Smooth muscle cell of the brain vasculature (primary cell): ENCODE measurements at places on chromosomes 1 and 21.

GRCh38 chr1:178536844-178537371 lies 24.0 kb downstream of the TEX35 start:
- peak; percentile 86 for DNase-seq

GRCh38 chr1:114712977-114713376 lies 3.6 kb downstream of the NRAS start:
- DNase-seq, result no peak

- no peak for DNase-seq
Observed at GRCh38 chr1:165737196-165737595, 31.5 kb downstream of the TMCO1 start.

DNA sequence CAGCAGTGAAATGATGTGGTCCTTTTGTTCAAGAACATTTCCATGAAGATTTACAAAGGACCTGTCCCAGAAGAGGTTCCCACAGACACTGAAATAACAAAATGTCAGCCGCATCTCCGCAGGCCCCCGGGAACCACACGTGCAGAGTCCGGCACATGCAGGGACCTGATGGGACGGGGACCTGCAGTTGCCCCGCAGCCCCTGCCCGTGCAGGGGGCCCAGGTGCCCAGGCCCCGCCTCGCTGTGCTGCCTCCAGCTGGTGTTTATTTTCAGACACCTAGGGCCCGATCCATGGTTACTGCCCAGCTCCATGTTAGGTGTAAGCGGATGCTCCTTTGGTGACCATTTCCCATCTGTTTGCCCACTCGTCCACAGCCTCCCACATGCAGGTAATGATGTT lies 149.3 kb upstream of the ARHGEF16 start:
- no peak for DNase-seq

GRCh38 chr1:222821239-222821638 lies 6.4 kb downstream of the DISP1 start:
- DNase-seq, result no peak

DNA sequence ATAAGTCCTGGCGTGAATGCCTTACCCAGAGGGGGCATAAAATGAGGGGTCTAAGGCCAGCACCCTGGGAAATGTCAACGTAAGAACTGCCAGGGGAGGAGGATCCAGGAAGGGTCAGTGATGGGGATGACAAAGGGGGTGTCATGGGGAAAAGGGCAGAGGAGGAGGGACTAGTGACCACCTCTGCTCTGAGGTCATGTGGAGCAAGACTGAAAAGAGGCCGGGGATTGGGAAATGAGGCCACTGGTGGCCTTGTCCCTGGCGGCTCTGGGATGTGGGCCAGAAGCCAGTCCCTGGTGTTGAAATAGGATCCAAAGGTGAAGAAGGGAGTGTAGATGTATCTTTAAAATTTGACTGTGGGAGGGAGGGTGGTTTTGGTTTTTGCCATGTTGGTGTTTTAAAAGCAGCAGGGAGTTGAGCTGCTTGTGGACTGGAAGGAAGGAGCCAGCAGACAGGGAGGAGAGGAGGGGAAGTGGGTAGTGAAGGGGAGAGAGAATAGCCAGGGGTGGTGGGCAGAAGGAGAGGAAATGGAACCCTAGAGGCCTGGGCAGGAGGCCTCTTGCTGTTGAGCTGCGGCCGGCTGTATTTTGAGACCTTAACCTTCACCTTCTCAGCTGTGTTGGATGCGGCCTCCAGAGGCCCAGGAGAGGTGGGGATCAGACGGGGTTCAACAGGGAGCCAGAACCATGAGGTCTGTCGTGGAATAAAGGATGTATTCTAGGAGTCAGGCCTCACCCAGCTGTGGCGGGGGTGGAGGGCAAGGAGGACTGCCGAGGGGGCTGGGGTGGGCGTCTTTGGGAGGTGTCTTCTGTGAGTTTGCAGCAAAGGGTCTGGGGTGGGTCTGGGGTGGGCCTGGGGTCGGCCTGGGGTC lies 92.5 kb downstream of the DHRS3 start:
- DNase-seq, result peak; percentile 28

DNA sequence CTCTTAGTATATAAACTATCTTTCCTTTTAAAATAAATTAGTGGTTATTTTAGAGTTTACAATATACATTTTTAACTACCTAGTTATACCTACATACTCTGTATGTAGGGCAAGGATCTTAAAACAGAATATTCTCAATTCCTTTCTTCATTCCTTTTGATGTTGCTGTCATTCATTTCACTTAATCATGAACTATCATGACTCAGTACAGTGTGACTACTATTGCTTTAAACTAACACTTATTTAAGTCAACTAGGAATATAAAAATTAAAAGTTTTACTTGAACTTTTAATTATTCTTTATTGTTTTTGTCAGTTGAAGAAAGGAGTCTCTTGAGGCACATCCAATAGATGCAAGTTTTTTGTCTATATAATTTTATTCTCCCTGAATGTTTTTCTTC lies 726.4 kb downstream of the BRINP3 start:
- DNase-seq, result no peak

DNA sequence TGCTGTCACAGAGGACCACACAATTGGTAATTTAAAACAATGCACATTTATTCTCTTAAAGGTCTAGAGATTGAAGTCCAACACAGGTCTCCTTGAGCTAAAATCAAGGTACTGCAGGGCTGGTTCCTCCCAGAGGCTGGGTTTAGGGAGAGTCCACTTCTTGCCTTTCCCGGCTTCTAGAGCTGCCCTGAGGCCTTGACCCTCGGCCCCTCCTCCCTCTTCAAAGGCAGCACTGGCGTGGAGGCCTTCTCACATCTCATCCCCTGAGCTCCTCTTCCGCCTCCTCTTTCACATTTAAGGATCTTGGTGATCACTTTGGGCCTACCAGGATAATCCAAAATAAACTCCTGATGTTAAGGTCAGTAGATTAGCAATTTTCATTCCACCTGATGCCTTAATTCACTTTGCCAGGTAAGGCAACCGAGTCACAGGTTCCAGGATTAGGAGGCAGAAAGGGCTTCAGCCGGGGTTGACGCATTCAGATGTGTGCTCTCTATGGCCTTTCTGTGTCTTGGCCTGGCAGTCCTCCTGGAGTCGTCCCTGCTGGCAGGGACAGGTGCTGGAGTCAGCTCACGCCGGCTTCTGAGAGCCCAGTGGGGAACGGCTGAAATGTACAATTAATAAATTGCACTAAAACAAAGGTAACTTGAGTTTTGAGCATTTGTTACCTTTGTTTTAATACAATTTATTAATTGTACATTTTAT lies 61.2 kb upstream of the ABCG1 start:
- no peak for DNase-seq

DNA sequence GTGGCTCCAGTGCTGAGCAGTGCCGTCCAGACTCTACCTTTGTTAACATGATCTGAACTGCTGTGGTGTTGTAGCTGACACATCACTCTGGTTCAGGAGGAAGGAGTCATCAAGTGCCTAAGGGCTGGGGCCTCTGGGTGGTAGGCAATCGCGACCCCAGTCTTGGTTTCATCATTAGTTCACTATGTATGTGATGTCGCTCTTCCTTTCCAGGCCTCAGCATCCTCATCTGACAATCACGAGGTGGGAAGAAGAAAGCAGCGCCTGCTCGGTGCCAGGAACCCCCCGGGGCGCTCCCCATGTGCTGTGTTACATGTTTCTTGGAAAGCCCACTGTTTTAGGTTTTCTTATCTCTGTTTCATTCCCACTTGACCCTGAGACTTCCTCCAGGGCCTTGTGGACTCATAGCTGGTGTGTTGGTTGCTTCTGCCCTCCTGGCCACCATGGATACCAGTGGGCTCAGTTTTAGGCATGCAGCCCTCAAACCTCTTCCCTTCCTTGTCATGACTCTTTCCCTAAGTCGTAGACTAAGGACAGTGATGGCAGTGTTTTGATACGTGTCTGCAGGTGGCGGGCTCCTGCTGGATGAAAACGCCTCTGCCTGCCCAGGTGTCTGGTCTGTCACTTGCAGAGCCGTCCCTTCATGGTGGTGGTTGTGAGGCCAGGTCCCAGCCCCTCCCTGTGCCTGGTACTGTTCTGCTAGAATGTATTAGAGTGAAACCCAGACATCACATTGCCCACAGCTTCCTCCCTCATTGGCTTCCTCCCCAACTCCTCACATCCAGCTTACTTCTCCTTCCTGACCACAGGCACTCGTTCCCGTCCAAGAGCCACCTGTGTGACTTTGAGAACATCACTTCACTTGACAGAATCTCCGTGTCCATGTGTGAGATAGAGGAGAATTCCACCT lies 17.2 kb upstream of the FOXO6 start:
- DNase-seq, result no peak

- DNase-seq, result no peak
Observed at GRCh38 chr1:58905126-58905490, 121.3 kb upstream of the JUN start.

GRCh38 chr1:165896277-165896676 lies 68.9 kb downstream of the UCK2 start:
- peak; percentile 82 for DNase-seq

- no peak for DNase-seq
Observed at GRCh38 chr1:207463021-207463420, 8.9 kb downstream of the CR2 start.
